Fibroblast of skin of abdomen (primary cell): ENCODE measurements at places on chromosomes 2 and 18.
A peak's percentile ranks its signal among the peaks of the same experiment; 100 is the strongest.

GRCh38 chr2:203484266-203485112 is 50.6 kb downstream of the RAPH1 start:
- peak; percentile 16 for DNase-seq

- no peak for DNase-seq
Observed at GRCh38 chr2:218253232-218253625, 7.6 kb upstream of the GPBAR1 start.

- no peak for DNase-seq
Observed at GRCh38 chr2:231931481-231931915, 5.3 kb upstream of the NPPC start.

DNA sequence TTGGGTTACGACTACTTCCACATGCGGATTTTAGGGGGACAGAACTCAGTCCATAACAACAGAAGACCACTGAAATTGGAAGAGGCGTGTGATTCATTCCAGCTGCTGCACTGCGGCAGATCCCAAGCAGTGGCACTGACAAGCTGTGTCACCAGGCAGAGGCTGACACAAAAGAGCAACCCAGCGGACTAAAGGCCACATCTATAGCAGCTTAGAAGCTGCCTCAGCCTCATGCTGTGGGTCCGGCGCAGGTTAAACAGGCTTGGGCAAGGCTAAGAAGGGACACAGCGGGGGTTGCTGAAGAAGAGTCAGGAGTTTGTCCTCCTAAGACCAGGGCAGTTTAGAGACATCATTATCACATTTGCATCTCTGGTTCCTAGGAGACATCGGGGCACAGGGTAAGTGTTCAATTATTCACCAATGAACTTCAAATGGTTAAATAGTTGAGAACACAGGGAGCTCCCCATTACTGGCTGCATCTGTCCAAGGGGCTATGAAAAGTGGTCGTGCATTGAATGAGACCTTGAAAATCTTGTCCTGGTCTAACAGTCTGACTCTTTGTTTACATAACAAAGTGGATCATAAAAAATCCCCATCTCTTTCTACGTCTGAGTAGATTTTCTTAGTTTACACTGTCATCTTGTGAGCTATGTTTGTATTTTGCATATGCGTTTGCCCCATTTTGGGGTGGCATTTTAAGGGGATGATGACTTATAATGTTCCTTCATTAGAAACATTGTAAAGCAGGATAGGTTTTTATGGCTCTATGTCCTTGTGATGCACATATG is 162.3 kb upstream of the TRIB2 start:
- DNase-seq = no peak

GRCh38 chr2:128685841-128686496 is 367.3 kb upstream of the HS6ST1 start:
- no peak for DNase-seq

- no peak for DNase-seq
Observed at GRCh38 chr2:229269941-229270340, 1.1 kb downstream of the PID1 start.

GRCh38 chr18:68121826-68122225 is 593.1 kb downstream of the TMX3 start:
- peak; percentile 44 for DNase-seq

GRCh38 chr2:55519938-55520885 is 694 bp downstream of the CFAP36 start:
- DNase-seq = peak; percentile 20
